Right kidney (tissue), 9 donors: ENCODE measurements at places on chromosomes 2 and 18.

GRCh38 chr2:168194784-168195522 lies 52.4 kb downstream of the STK39 start:
- no peak for DNase-seq

DNA sequence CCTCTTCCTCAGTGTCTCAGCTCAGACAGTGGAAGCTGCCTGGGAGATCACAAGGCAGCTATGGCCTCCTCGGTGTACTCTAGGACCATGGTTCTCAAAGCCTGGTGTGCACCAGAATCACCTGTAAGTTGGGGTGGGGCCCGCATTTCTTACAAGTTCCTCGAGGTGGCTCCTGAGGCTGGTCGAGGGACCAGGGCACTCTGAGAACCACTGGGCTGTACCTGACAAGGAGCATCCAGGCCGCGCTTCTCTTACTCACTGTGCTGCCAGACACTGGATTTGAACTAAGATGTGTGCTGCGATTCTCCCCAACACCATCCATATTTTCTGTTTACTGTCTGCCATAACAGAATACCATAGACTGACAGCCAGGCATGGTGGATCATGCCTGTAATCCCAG lies 59.5 kb downstream of the DIPK1C start:
- no peak for DNase-seq

DNA sequence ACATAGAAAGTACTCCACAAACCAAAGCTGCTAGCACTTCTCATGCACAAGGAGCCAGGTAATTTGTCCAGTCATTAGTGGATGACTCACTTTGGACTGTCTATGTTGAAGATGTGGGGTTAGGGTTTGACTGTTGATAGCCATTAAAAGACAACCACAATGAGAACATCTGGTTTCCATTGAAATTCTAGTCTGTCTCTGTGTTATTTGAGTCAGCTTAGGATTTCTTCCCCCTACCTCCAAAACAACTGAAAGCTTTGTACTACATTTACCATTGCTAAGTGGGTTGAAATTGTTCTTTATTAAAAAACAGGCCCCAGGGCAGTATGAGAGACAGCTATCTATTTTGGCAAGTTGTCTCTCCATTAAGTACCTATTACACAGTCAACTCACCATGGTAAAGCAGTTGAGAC lies 50.2 kb upstream of the ANKRD44 start:
- no peak for DNase-seq

- DNase-seq, result no peak
Measured at GRCh38 chr2:24914713-24915112, 5.3 kb downstream of the ADCY3 start.

- no peak for DNase-seq
Measured at GRCh38 chr2:105396254-105397024, 2.4 kb downstream of the FHL2 start.

DNA sequence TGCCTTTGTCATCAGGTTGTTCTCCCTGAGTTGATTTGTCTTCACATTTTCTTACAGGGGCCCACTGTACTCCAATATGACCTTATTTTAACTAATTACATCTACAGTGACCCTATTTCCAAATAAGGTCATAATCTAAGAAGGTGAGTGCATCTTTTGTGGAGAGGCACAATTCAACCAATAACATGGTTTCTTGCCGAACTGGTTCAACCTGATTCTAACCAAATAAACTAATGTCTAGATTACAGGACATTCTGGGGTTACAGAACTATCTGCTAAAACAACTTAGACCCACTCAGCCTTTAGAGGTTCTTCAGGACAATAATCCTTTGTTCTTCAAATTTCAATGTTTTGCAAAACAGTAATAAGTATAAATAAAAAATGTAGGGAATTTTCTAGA lies 496.5 kb upstream of the SOX11 start:
- no peak for DNase-seq

DNA sequence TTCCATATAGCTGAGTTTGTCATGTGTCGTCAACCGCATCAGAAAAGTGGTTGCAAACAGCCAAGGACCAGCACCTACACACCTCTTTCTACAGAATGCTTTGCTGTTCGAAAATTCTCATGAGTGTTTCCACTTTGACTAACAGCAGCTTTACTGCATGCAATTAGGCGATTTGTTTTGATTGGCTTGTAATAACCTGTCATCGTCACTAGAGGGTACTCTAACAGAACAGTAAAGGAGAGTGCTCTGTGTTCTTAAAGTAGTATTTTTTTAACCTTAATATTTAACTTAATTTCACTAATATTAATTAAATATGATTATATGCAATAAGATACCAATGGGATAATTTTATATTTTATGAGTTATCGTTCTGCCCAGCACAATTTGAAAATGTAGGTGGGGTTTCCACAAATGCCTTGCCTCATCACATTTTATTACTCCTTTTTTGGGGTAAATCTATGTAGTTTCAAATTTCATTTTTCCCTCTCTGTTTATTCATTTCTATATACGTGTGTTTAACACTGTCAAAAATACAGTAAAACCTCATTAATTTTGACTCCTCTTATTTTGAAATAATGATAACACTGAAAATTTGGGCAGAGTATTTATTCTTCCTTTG lies 502.2 kb downstream of the NRXN1 start:
- DNase-seq, result no peak

- no peak for DNase-seq
Measured at GRCh38 chr2:125471963-125472362, 1184.0 kb upstream of the GYPC start.

DNA sequence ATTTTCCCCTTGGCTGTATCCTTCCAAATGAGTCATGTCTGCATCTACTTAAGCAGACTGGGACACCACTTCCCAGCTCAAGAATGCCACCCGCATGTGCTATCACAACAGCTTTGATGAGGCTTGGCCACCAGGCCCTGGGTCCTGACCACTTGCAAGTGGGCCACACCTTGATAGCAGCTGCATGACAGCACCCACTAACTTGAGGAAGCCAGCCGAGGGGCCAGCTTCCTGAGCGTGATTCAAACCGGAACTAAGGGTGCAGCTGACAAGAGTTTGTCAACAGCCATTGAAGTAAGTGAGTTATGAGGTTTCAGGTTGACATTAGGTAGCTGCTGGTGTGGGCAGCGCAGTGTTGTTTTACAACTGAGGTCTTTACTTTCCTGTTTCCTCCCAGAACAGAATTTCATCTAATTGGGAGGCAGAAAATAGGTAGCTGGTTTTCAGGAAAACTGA lies 54.4 kb downstream of the EPHA4 start:
- DNase-seq, result no peak

DNA sequence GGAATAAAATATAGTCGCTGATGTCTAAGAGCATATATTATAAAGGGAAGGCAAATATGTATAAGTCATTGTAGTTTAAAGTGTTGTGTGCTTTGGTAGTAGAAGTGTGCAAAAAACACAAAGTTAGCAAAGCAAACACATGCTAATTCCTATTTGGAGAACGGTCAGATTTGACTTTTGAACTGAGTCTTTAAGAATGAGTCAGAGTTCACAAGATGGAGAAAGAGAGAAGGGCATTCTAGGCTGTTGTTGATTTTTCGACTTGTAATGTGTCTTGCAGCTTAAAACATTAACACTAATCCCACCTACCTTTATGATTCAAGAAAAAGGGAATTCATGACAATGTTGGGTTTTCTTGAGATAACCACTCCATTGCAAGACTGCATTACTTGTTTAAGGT lies 98.1 kb downstream of the CRIM1 start:
- no peak for DNase-seq

- no peak for DNase-seq
Measured at GRCh38 chr18:9140984-9141383, 4.4 kb downstream of the ANKRD12 start.
